ENCODE measurements at places on chromosomes 7 and 10.

GRCh38 chr10:21130108-21130507 lies 233.0 kb upstream of the NEBL start:
- DNase-seq = no peak

DNA sequence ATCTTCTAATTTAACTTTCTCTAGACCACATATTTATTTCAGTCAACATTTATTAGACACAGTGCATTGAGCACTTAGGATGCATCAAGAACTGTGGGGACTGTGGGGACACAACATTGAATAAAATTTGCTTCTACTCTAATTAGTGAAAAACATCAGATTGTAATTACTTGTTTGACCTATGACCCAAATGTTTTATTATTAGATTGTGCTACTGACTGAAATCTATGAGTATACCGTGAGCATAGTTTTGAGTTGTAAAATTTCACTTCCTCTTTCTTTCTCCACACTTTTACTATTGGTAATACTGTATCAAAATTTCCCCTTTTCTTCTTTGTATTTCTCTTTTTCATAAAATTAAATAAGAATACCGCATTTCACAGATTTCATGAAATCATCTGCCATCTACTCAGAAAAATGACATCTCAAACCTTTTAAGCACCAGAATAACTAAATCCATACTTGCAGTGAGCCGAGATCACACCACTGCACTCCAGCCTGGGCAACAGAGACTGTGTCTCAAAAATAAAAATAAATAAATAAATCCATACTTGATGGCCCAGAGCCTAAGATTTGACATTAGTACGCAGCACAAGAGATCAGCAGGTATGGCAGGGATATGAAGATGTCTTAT lies 25.4 kb upstream of the INPP5F start:
- DNase-seq = no peak

DNA sequence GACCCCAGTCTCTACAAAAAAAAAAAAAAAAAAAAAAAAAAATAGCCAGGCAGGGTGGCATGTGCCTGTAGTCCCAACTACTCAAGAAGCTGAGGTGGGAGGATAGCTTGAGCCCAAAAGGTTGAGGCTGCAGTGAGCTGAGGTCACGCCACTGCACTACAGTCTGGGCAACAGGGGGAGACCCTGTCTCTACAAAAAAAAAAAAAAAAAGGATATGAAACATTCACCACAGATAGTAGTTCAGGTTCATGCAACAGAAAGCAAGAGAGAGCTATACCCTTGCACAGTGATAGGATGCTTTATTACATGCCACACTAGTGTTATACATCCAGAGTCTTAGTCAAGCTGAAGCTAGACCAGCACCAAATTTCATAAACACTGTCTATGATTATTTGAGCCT lies 148.4 kb upstream of the KAT6B start:
- no peak for DNase-seq

GRCh38 chr7:50957431-50957830 lies 174.7 kb upstream of the GRB10 start:
- DNase-seq = no peak

DNA sequence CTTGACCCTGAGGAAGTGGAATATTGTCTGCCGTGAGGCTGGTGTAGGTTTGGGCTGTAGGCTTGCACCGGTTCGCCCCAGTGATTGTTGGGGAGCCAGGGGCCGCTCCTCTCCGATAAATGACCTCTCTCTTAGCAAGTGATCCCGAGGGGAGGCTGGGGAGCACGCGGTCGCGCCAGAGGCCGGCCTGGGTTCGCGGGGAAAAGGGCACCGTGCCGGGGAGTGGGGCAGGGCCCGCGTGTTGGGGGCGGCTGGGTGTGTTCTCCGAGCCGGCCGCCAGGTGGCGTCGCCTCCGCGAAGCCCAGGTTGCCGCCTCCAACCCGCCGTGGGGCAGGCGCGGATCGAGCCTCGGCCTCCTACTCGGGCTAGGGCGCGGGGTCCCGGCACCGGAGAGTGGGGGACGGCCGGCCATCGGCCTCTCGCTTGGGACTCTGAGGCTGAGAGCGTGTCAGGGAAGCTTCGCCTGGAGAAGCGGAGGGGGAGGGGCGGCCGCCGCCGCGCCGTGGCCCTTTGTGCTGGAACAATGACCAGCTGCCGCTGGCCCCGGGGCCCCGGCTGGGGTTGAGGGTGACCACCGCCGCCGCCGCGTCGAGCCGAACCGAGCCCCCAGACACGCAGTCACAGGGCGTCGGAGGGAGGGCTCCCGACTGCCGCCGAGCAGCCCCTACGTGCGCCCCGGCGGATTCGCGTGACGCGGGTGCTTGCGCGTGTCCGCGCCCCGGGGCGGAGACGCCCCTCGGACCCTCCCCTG lies 442 bp upstream of the LZTS2 start:
- DNase-seq = peak; percentile 88

- DNase-seq = no peak
Measured at GRCh38 chr10:14748441-14748840, 26.3 kb downstream of the FAM107B start.

DNA sequence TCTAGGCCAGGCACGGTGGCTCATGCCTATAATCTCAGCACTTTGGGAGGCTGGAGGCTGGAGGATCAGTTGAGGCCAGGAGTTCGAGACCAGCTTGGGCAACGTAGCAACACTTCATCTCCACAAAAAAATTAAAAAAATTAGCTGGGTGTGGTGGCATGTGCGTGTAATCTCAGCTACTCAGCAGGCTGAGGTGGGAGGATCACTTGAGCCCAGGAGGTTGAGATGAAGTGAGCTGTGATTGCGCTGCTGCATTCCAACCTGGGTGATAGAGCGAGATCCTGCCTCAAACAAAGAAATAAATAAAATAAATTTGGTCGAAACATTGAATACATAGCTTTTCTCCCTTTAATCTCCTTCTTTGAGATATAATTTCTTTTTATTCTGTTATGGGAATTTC lies 80.6 kb upstream of the ITGB1 start:
- no peak for DNase-seq

DNA sequence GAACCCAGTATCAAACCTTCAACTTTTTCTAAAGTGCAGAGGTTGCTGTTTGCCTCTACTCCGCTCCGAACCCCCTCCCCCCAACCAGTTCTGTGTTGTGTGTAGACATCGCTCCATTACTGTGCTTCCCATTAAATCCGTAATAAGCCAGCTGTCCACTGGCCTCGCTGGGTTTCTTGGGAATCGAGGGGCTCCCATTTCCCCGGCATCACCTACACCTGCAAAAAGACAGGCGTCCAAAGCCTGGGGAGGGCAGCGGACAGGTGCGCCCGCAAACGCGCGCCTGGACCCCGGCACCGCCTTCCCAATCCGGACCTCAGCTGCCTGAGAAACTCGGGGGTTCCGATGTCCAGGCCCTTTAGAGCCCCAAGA lies 631 bp downstream of the RTKN2 start:
- DNase-seq = peak; percentile 39

- no peak for DNase-seq
Measured at GRCh38 chr7:101902680-101903514, 85.5 kb downstream of the CUX1 start.

DNA sequence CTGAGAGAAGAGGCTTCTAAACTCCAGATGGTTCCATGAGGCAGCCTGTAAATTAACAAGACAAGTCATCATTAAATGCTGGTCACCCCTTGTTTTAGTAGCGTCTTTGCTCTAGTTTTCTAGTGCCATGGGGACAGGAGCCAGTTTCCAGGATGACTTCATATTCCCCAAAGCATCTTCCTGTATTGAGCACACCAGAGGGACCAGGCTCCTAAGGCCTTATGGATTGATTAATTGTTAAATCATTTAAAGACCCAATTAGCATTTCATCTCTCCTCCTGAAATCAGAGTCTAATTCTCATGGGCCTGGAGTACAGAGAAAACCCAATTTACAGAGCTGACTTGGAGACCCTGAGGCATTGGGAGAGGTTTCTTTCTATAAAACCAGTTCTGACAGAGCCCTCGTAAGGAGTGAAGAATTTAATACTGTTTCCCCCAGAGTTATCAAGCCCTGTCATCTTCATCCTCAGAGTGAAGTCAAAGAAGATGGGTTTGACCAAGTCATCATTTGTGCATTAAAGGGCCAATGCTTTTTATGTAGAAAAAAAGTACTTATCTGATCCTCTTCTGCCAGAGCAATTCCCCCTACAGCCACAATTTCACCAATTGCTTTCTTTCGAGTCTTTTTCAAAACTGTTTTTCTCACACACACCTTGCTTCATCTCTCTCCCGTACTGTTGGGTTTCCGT lies 678.7 kb downstream of the SDK1 start:
- no peak for DNase-seq

- no peak for DNase-seq
Measured at GRCh38 chr10:131075218-131075770, 236.2 kb downstream of the TCERG1L start.

- no peak for DNase-seq
Measured at GRCh38 chr10:58700591-58700990, 187.9 kb downstream of the BICC1 start.

- DNase-seq = no peak
Measured at GRCh38 chr10:10318856-10319255, 698.8 kb upstream of the CELF2 start.

- no peak for DNase-seq
Measured at GRCh38 chr10:4693967-4694366, 132.0 kb upstream of the AKR1E2 start.

DNA sequence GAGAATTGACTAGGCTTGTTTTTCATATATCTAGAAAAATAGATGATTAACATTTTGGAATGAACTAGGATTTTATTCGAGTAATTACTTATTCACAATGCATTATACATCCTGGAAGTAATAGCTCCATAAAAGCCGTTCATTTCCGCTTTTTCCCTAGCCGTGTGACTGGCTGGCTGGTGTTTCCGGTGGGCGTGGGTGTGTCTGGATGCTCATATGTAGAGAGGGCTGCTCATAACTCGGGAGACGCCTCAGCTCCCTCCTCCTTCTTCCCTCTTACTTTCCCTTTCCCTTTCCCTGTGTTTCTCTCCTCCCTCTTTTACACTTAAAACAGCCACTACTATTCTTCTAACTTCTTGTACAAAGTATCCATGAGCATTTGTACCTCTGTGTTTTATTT lies 187.7 kb upstream of the VSTM2A start:
- peak; percentile 62 for DNase-seq

DNA sequence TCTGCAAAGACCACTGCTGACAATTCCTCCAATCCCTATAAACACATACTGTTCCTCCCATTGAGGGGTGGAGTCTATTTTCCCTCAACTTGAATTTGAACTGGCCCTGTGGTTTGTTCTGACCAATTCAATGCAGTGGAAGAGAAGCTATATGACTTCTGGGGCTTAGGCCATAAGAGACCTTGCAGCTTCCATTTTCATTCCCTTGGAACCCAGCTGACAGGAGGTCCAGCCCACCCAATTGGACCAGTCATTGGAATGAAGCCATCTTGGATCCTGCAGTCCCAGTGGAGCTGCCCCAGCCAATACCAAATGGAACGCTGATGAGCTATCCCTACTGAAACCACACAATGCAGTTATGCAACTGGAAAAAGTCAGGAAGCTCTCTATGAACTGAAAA lies 8.9 kb upstream of the TMED4 start:
- no peak for DNase-seq

DNA sequence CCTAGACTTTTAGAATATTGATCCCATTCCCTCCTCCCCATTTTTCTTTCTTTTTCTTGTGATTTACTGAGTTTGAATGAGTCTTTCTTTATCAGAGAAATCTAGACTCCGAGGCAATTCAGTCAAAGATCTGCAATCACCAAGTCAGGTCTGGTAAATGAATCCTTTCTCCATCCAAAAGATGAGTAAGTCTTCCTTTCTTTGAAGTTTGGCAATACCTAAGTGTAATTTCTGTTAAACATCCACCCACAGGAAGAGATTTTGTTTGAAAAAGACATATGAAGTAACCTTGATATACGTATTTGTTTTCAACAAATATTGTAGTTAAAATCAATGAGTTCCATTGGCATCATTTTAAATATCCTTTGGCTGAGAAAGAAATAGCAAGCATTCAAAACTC lies 58.3 kb downstream of the SLC39A12 start:
- DNase-seq = no peak

DNA sequence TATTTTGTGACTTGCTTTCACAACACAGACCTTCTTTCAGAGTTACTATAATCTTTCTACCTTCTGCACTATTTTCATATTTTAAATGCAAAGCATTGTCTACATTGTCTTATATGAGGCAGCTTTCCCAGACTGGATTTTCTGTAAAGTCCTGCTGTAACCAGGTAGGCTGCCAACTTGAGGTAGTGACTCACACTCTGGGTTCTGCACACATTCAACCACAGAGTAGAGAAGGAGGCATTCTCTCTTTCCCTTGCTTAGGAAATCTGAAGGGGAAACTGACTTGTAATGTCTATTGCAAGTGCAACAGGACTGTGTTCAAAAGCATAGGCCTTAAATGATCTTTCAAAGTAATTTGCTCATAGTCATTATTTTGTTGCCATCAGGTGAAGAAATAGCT lies 461.4 kb downstream of the GRM8 start:
- peak; percentile 13 for DNase-seq

GRCh38 chr10:71307469-71308085 lies 11.5 kb upstream of the SLC29A3 start:
- no peak for DNase-seq

DNA sequence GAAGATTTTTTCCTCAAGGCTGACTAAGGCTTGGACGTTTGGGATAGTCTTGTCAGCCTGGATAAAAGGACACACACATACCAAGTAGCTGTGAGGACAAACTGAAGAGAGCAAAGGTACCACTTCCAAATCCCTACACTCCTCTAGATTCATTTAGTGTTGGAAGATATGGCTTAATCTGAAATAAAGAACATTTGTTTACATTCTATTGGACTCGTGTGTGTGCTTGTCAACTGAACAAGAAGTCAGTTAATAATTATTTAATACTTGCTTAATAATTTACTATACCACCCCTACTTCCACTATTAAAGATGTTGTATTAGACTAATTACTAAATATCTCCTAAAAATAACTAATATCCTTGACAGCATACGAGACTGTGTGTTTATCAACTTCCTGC lies 23.3 kb upstream of the DYNC1I1 start:
- no peak for DNase-seq

DNA sequence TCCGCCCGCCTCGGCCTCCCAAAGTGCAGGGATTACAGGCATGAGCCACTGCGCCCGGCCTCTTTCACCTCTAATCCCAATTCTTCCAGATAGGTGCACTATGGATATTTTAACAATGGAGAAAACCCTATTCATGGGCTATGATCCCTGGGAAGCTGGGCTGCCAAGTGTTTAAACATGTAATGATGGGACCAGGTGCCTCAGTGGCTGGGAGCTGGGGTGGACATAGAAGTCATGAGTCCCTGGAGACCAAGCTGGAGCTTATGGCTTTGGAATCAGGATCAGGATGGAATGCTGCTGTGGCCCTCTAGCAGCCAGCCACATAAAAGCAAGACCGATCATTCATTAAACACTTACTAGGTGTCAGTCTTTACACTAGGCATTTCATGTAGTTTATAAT lies 41.8 kb upstream of the IGFBP3 start:
- DNase-seq = no peak

DNA sequence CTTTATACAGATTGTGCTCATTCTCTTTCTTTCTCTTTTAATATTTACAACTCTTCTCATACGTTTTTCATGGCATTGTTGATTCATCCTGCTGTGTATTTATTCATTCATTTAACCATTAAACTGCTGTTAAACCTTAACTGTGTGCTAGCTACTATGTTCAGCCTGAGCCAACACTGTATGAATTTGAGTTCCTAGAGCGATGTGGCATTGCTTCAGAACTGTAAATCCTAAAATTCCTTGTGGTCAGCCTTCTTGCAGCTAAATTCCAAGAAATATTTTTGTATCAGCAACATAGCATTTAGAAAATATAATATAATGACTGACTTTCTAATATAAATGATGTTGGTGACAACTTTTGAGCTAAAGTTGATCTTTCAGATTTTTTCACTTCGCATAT lies 184.7 kb upstream of the FZD1 start:
- no peak for DNase-seq

GRCh38 chr7:106729720-106730385 lies 68.9 kb upstream of the CCDC71L start:
- DNase-seq = no peak
